ENCODE measurements at places on chromosomes 16 and 17.

DNA sequence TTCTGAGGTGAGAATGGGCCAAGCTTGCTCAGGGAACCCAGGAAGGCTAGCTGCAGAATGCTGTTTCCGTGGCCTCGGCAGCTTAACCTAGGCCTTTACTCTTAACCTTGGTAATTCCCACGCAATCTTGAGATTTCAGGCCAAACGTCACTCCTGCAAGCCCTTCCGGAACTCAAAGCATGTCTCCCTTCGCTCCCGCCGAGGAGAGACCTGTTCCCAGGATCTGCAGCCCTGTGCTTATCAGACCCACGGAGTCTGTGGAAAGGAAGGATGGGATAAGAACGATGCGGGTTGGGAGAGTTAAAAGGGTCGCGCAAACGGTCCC, 524 bp upstream of the ZFP3 start:
- DNase-seq: no peak

DNA sequence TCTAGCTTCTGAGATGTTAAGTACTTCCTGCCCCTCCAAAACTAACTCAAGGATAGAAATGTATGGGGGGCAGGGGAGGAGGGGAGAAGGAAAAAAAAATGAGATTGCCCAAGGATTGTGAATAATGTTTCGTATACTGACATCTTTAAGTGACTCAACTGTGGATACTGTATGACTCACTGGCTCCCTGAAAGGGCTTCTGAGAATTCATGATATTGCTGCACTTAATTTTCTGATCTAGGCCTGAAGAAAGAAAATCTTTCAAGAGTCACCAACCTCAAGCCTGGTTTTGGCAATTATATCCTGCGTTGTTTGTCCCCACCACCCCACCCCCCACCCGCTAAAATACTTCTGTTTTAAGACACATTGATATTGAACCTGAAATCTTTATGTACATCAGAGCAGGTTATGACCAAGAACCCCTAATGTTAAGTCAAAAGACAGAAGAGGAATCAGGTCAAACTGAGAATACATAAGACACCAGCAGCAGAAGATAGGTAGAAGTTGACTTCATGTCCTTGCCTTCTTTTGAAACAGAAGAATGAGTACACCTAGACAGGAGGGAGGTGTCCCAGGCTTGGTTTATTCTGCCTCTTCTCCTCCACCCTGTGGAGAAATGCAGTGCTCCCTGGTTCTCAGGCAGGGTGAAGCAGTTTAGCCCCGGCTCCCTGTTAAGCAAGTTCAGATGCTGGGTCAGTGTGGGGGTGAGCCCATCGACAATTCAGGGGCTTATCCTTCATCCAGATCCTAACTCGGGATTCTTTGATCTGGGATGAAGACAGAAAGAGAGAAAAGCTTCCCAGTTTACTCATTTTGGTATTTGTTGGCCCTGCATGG, 3.3 kb upstream of the FBXL20 start:
- peak; percentile 7 for DNase-seq

DNA sequence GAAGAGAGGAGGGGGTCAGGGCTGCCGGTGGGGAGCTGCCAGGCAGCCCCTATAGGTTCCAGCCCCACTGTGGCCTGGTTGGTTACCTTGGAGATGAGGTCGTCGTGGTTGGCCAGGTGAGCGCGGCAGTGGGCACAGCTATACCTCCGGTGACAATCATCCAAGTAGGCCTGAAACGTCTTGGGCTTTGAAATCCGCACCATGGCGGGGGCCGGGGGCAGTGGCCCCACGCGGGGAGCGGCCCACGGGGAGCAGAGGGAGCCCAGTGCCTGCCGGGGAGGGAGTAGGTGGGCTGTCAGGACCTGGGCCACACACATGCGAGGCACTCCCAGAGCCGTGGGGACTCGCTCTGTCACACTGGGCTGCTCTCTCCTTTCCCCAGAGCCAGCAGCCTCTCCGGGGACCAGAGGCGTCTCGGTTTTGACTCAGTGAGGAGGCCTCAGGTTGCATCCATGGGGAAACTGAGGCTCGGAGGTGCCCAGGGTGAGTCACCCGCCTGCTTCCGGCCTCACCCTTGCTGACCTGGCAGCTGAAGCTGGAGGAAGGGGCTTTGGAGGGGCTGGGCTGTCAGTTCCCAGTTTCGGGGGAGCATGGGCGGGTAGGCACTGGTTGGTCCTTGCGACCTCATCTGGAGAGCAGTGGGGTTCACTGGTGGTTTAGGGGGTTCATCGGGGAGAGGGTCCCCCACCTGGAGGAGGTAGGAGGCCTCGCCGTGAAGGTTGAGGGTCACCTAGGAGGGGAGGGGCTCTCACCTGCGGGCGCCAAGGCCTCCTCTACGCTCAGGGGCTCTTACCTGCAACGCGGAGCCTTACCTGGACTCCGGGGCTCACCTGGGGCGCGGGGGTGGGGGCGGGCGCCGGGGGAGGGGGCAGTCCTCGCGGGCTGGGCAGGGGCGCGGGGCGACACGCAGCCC, 591 bp downstream of the YPEL3 start:
- no peak for DNase-seq

DNA sequence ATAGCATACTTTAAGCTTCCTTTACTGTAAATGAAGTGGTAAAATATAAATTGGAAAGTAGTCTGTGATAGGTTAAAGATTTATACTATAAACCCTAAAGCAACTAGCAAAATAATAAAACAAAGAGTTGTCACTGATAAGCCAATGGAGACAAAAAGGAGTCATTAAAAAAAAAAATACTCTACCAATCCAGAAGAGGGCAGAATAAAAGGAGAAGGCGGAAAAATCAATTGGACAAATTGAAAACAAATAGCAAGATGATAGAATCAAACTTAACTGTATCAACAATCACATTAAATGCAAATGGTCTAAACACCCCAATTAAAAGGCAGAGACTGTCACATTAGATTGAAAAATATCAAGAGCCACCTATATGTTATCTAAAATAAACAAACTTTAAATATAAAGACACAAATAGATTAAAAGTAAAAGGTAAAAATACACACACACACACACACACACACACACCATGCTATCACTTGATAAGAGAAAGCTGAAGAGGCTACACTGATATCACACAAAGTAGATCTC, 71.8 kb downstream of the CACNG1 start:
- no peak for DNase-seq

DNA sequence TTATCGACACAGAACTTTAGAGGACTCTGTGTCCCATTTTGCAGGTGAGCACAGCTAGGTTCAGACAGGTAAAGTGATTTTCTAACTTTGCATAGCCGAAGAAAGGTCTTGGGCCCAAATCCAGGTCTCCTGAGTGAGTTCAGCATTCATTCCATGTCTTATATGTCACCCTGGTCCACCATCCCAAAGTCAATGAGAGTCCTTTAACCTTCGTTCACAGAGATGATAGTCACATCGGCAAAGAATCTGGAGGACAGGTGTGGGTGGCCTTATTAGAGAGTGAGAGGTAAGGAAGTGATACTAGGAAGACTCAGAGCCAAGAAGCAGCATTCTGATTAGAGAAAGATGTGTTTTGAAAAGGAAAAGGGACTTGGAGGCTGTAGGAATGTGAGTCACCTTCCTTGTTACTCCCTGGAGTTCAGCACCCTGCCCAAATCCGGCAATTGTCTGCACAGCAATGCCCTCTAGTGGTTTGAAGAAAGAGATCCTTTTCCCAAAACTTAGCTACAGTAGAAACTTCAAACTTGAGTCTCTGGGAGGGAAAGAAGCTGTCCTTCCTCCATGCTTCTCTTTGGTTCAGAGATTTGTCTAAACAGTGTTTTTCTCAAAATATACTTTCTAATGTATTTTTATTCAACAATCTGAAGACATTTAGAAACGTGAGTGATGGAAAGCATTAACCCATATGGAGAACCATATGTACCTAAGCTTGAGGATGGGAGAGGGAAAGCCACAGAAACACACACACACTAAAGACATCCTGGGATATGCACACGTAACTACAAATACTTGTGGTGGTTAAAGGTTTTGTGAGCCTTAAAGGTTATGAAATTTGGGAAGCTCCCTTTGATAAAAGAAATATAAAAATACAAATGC, 96.4 kb upstream of the SHISA6 start:
- no peak for DNase-seq

All from stimulated activated CD4-positive, alpha-beta T cell treated with anti-CD3 and anti-CD28 coated beads, TNF-alpha, amount 100 ng/mL, for 48 hours (primary cell).